ENCODE measurements at places on chromosomes 4 and X.

- H3K4me3 ChIP-seq: peak overlapping the region; percentile 72
- H3K27ac ChIP-seq: no peak overlapping the region
- peaks cover 18% of the 10 kb centered on the region for H3K4me1 ChIP-seq
- DNase-seq: no peak
These were observed 568 bp downstream of the FHDC1 start for GRCh38 chr4:152936446-152937335.

DNA sequence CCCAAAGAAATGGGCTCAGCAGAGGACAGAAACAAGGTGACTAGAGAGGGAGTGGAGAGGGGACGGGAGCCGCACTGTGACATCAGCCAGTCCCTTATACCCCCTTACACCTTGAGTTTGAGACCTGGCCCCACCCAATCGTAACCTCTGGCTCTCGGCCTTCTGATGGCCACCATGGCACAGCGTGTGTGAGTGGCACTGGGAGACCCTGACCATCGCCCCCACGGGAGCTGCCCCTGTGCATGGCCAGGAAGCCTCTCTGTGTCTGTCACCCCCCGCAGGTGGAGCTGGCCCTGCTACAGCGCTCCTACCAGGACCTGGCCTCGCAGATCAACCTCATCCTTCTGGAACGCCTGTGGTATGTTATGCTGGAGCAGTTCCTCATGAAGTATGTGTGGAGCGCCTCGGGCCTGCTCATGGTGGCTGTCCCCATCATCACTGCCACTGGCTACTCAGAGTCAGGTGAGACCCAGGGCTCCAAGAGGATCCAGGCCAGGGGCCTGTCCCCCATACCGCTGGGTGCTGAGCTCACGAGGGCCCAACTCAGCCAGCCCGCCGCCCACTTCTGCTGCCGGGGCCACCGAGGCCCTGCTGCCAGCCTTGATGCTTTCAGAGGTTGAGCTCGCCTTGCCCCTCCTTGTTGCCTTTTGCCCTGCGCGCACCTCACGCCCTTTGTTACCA lies 4.4 kb downstream of the ABCD1 start:
- DNase-seq: no peak
- no peaks in the 10 kb centered on the region for H3K27me3 ChIP-seq

DNA sequence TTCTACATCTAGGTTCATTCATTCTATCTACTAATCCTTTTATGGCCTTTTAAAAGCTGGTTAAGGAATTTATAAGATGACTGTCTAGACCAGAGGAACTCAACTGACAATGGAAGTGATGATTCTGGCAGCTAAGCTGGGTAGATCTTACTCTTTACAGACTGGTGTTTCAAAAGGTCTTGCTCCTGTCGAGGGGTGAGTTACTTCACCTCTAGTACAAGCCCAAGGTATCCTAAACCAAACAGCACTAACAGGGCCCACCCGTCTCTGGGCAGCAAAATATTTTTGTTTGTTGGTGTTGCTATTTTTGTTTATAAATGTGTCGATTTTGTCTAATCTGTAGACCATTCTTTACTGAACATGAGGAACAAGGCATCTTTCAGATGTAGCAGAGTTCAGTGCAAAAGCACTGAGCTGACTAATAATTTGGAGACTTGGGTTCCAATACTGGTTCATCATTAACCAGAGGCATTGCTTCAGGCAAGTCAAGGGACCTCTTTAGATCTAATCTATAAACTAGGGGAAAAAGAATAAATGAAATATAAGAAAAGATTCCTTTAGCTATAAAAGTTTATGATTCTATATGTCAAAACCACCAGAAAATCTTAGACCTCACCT lies 90.3 kb upstream of the FRG1 start:
- no peak overlapping the region for H3K27ac ChIP-seq
- no peaks in the 10 kb centered on the region for H3K36me3 ChIP-seq
- no peak overlapping the region for H3K4me3 ChIP-seq
- no peaks in the 10 kb centered on the region for H3K27me3 ChIP-seq
- DNase-seq: no peak
- H3K4me1 ChIP-seq: no peaks in the 10 kb centered on the region

GRCh38 chrX:2694914-2695267 lies 3.8 kb downstream of the CD99 start:
- no peak for DNase-seq
- H3K4me3 ChIP-seq: peak overlapping the region; percentile 98
- no peaks in the 10 kb centered on the region for H3K27me3 ChIP-seq
- H3K36me3 ChIP-seq: peaks cover 54% of the 10 kb centered on the region

- no peaks in the 10 kb centered on the region for H3K4me1 ChIP-seq
- no peaks in the 10 kb centered on the region for H3K27me3 ChIP-seq
- peaks cover 3% of the 10 kb centered on the region for H3K36me3 ChIP-seq
- no peak overlapping the region for H3K4me3 ChIP-seq
- no peak overlapping the region for H3K27ac ChIP-seq
These were observed 720.9 kb downstream of the RAPGEF2 start for GRCh38 chr4:159823743-159824142.

- peaks cover 2% of the 10 kb centered on the region for H3K36me3 ChIP-seq
- no peaks in the 10 kb centered on the region for H3K4me1 ChIP-seq
- H3K27me3 ChIP-seq: peaks cover 56% of the 10 kb centered on the region
- H3K27ac ChIP-seq: no peak overlapping the region
These were observed 83.2 kb downstream of the GPAT3 start for GRCh38 chr4:83618991-83619645.

DNA sequence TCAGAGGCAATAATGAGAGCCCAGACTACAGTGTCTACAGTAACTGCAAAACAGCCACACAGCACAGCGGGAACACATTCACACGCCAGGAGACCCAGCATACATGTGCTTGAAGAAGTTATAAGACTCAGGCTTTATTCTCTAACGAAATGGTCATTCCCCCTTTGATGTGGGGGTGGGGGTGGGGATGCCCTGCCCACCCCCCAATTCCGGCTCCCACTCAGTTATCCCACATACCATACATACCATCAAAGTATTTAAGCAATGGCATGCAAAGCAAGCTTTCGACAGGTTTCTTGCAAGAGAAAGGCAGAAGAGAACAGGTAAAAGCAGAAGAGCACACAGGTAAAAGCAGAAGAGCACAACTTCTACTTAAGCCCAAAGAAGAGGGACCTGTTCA lies 3.6 kb downstream of the MECP2 start:
- peaks cover 72% of the 10 kb centered on the region for H3K36me3 ChIP-seq
- H3K4me3 ChIP-seq: peak overlapping the region; percentile 94
- H3K27ac ChIP-seq: peak overlapping the region; percentile 97
- DNase-seq: no peak

GRCh38 chr4:85913931-85914694 lies 439.2 kb downstream of the ARHGAP24 start:
- H3K4me1 ChIP-seq: peaks cover 2% of the 10 kb centered on the region
- no peak for DNase-seq
- H3K27ac ChIP-seq: no peak overlapping the region
- no peaks in the 10 kb centered on the region for H3K36me3 ChIP-seq
- no peak overlapping the region for H3K4me3 ChIP-seq
- H3K27me3 ChIP-seq: no peaks in the 10 kb centered on the region

DNA sequence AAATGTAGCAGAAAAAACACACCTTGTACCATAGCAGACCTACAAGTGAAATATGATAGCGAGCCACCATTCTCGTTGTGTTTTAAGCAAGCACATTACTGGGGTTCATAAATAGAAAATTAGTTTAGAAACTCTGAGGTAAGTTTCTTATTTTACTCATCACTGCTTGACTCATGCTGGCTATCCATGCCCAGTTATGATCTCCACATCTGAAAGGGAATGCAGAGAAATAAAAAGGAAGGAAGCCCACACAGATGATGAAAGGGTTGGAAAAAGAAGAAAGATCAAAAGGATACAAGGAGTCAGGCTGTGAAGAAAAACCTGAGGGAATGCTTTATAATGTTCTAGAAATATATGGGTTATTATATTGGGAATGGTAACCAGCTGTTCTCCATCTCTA lies 54.5 kb downstream of the CAMK2D start:
- peaks cover 11% of the 10 kb centered on the region for H3K4me1 ChIP-seq
- no peaks in the 10 kb centered on the region for H3K27me3 ChIP-seq
- no peak overlapping the region for H3K27ac ChIP-seq
- H3K36me3 ChIP-seq: no peaks in the 10 kb centered on the region
- H3K4me3 ChIP-seq: no peak overlapping the region

GRCh38 chrX:153992180-153992579 lies 19.6 kb downstream of the TMEM187 start:
- H3K27me3 ChIP-seq: no peaks in the 10 kb centered on the region
- no peak overlapping the region for H3K27ac ChIP-seq
- H3K36me3 ChIP-seq: no peaks in the 10 kb centered on the region
- no peak for DNase-seq
- no peak overlapping the region for H3K4me3 ChIP-seq

GRCh38 chrX:153924149-153924861 lies 1.8 kb downstream of the ARHGAP4 start:
- H3K27ac ChIP-seq: peak overlapping the region; percentile 99
- H3K4me1 ChIP-seq: peaks cover 35% of the 10 kb centered on the region
- DNase-seq: peak; percentile 31

DNA sequence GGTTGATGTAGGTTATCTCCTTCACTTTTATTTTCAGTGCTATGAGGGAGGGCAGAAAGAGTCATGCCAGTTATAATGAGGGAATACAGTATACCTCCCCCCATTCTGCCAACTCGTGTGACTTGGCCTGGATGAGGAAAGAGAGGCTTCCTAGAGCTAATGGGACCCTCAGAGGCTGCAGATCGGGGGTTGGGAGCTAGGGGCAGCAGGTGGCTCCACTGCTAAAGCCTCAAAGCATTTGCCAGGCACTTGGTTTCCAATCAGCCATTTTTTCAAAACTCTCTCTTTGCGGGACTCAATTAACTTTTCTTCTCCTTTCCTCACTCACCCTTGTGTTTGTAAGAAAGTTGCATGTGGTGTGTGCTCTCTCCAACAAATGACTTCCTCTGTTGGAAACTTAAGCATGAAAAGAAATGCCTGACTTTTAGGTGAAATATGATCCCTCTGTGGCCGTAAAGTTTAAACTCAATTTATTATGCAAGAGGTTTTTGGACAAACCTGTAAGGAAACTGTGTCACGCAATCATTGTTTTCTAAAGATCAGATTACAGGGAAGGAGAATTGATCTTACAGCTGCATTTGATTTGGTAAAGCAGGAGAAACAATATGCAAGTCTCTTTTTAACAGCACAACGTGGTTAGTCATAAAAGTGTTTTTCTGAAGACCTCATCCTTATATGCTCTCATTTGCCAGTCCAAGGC lies 7.0 kb downstream of the SFRP2 start:
- no peak overlapping the region for H3K4me3 ChIP-seq
- H3K36me3 ChIP-seq: no peaks in the 10 kb centered on the region
- H3K27ac ChIP-seq: no peak overlapping the region
- peaks cover 89% of the 10 kb centered on the region for H3K27me3 ChIP-seq
- no peak for DNase-seq

DNA sequence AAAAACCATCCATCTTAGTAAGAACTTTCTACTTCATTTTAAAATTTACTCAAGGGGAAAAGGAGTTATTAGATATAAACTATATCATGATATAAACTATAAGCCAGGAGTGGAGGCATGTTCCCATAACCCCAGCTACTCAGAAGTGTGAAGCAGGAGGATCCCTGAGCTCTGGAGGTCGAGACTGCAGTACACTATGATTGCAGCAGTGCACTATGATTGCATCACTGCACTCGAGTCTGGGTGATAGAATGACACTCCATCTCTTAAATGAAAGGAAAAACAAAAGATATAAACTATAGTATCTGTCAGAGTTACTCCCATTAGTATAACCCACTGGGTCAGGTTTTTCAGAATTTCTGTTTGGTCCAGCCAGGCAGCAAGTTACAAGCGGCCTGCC lies 47.6 kb downstream of the RPS3A start:
- H3K36me3 ChIP-seq: peaks cover 8% of the 10 kb centered on the region
- H3K27ac ChIP-seq: no peak overlapping the region
- H3K4me1 ChIP-seq: peaks cover 1% of the 10 kb centered on the region
- no peak overlapping the region for H3K4me3 ChIP-seq
- peaks cover 6% of the 10 kb centered on the region for H3K27me3 ChIP-seq

DNA sequence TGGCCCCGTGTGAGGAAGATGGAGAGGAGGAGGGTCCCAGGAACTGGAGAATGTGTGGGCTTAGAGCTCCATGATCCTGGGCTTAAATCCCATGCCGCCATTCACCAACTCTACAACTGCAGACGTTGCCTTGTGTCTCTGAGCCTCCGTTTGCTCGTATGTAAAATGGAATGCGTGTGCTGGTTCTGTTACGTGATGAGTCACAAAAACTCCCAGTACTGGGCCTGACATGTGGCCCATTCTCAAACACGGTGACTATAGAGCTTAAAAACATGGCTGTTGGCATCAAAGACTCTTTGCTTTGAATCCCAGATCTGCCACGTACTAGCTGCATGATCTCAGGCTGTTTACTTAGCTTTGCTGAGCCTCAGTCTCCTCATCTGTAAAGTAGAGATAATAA lies 13.0 kb upstream of the AFAP1 start:
- H3K36me3 ChIP-seq: no peaks in the 10 kb centered on the region
- DNase-seq: no peak
- no peak overlapping the region for H3K4me3 ChIP-seq

GRCh38 chr4:77001907-77002306 lies 52.4 kb downstream of the SEPTIN11 start:
- no peaks in the 10 kb centered on the region for H3K27me3 ChIP-seq
- no peak overlapping the region for H3K4me3 ChIP-seq
- DNase-seq: no peak
- H3K4me1 ChIP-seq: peaks cover 7% of the 10 kb centered on the region
- peaks cover 8% of the 10 kb centered on the region for H3K36me3 ChIP-seq

DNA sequence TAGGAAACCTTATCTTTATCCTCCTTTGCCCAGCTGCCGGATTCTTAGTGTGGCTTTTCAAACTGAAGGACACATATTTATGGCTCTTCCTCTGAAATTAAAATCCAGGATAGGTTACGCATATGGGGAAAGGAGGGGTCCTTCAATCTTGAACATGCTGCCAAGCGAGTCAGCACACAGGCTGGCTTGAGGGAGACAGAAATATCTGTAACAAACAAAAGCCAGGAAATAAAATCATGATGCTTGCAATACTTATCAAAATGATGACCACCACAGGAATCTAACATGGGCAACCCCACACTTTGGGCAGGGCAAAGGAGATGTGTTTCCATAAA lies 196.4 kb upstream of the LDB2 start:
- no peaks in the 10 kb centered on the region for H3K36me3 ChIP-seq
- no peaks in the 10 kb centered on the region for H3K27me3 ChIP-seq

DNA sequence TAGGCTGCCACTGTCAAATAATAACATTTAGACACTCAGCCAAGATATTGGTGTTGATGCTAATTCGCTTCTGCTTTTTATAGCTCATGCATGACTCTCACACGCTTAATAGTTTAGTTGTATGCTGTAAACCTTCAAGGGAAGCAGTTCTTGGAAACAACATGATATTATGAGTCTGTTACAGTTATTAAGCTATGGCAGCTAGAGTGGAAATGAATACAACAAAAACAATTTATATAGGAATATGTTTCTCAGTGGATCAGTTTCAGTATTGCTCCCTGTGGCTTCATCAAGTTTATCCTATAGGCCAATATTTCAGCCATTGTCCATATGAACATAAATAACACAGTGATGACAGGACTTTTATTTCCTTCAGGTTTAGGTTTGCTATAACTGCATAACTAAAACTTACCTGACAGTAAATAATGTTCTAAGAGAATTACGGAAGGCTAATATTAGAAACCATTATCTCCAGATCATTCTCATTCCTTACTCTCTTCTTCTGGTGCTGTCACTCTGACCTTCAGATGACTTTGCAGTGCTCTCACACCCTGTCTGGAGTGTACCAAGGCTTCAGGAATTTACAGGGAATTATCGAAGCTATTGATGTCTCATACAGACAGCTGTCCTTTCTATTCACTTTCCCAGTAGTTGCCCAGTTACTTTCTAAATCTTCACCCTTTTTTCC lies 555.0 kb downstream of the ANKRD50 start:
- H3K27me3 ChIP-seq: no peaks in the 10 kb centered on the region
- no peaks in the 10 kb centered on the region for H3K36me3 ChIP-seq
- no peaks in the 10 kb centered on the region for H3K4me1 ChIP-seq

GRCh38 chr4:14749910-14750309 lies 252.4 kb upstream of the CPEB2 start:
- peaks cover 10% of the 10 kb centered on the region for H3K27me3 ChIP-seq
- H3K4me3 ChIP-seq: no peak overlapping the region
- DNase-seq: no peak
- no peaks in the 10 kb centered on the region for H3K36me3 ChIP-seq
- no peaks in the 10 kb centered on the region for H3K4me1 ChIP-seq

All from effector memory CD8-positive, alpha-beta T cell (primary cell).